ENCODE measurements at places on chromosomes 1 and 21.

DNA sequence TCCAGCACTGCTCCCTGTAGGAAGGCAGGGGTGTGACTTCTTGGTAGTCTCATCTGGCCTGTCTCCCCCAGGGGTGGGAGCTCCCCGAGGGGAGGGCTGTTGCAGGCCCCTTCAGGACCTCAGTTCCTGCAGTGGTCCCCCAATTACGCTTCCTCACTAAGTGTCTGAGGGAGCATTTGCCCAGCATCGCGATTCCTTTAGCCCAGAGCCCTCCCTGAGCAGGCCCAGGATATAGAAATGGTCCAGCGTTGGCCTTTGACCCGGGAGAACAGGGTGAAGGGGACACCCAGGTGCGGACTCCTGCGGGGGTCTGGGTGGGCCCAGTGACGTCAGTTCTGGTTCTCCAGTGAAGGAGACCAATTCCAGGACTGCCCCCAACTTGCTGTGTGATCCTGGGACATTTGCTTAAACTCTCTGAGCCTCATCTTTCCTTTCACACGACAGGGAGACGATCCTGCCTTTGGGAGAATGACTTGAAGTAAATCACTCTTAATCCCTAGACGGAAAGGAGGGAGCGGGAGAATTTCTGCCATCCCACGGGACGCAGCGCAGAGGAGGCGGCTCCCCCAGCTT is 32.6 kb upstream of the BTG2 start:
- DNase-seq = no peak

- DNase-seq = no peak
Measured at GRCh38 chr21:45134279-45135076, 60.1 kb downstream of the ADARB1 start.

DNA sequence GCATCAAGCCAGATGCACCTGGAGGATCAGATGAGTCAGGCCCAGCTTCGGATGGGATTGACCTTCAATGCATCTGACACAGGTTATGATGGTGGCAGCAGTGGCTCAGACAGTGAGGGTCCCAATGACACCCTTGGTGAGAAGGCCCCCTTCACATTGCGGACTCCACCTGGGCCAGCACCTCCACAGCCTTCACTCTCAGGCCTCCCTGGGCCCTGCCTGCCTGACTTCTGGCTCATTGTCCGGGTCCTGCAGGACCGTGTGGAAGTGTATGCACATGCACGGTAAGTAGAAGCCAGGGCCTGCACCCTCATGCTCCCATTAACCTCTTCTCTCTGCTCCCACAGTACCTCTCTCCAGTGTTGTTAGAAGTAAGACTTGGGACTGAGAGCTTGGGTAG is 20.8 kb downstream of the HYI start:
- no peak for DNase-seq

- DNase-seq = no peak
Measured at GRCh38 chr1:41657679-41658295, 173.3 kb upstream of the EDN2 start.

- DNase-seq = no peak
Measured at GRCh38 chr21:39010629-39011404, 172.4 kb downstream of the PSMG1 start.

- no peak for DNase-seq
Measured at GRCh38 chr21:39648879-39649278, 36.1 kb downstream of the B3GALT5 start.

- DNase-seq = no peak
Measured at GRCh38 chr1:236948996-236949395, 55.2 kb downstream of the MT1HL1 start.

DNA sequence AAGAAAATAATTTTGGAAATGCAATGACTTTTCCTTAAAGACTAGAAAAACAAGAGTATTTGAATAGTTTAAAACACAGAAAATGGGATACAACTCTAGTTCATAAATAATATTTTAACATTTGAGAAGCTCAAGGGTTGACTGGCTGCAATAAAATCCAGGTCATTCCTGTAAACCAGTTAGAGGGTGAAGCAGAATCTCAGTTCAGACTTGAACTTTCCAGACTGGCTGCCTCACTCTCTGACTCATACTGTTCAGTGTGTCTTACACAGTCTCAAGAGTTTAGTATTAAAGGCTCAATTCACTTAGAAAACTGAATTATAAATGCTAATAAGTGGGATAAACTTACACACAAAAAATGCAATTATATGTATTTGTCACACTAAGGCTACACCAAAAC is 89.9 kb downstream of the RAVER2 start:
- DNase-seq = no peak

- DNase-seq = no peak
Measured at GRCh38 chr1:212110617-212111016, 75.1 kb downstream of the DTL start.

DNA sequence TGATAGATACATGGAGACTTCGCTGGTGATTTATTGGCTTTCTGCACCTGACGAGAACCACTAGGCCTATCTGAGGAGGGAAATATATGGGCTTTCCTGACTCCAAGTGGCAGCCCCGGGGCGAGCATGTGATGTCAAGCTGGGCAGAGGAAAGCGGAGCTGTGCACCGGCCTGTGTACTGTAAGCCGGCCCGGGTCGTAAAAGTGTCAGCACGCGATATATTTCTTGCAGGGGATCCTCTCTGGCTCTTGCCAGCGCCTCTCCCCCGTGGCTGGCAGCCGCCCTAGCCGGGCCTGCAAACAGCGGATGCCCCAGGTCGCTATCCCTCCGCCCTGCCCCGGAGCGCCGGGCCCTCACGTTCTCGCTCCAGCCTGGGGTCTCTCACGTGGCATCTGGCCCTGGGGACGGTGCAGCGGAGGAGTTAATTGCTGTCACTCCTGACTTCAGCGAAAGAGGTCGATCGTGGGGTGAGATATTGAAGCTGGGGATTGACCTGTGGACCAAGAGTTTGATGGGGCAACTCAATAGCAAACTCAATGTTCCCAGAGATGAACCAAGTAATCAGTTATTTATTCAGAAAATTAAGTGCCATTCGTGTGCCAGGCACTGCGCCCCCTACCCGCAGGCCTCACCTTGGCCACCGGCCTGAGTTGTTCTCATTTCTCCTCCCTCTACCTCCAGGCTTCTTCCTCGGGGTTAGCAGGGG is 41.0 kb upstream of the HAO2 start:
- peak; percentile 9 for DNase-seq

DNA sequence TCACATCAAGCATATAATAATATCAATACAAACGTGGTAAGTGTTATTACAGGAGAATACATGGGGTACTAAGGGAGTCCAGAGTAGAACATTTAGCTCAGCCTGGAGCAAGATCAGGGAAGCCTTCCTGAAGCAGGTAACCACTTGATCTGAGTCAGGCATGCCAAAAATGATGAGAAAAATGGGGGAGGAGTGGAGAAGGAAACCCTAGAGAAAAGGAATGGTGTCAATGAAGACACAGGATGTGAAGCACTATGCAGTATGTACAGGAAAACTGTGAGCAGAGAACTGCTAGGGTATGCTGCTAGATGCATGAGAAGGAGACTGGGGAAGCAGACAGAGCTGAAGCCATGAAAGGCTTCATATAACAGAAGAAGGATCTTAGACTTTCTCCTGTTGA is 84.7 kb downstream of the NOTCH2 start:
- no peak for DNase-seq

GRCh38 chr1:198160222-198160621 is 3.4 kb downstream of the NEK7 start:
- no peak for DNase-seq

DNA sequence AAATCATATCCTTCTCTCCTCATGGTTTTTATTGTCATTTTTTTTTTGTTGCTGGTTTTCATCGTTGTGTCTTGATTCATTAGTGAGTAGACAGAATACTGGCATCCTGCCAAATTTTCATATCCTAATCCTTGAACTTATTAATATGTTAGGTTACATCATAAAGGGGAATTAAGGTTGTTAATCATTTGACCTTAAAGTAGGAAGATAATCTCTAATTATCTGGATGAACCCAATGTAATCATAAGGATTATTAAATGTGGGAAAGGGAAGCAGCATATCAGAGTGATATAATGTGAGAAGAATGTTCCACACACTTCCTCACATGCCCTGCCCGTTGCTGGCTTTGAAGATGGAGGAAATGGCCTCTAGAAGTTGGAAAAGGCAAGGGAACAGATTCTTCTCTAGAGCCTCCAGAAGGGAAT is 299.7 kb downstream of the HMCN1 start:
- DNase-seq = no peak

DNA sequence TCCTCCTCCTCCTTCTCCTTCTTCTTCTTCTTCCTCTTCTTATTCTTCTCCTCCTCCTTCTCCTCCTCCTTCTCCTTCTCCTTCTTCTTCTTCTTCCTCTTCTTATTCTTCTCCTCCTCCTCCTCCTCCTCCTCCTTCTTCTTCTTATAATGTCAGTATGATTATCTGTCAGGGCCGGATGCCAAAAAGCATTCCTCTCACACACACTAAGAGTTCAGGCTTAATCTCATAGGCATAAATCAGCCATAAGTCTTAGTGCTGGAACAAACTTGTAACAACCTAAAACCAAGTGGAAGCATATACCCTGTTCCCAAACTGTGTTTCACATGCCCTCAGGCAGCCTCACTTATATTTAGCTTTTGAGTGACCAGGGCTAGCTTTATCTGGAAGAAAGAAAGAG is 240.3 kb downstream of the LMX1A start:
- DNase-seq = no peak

DNA sequence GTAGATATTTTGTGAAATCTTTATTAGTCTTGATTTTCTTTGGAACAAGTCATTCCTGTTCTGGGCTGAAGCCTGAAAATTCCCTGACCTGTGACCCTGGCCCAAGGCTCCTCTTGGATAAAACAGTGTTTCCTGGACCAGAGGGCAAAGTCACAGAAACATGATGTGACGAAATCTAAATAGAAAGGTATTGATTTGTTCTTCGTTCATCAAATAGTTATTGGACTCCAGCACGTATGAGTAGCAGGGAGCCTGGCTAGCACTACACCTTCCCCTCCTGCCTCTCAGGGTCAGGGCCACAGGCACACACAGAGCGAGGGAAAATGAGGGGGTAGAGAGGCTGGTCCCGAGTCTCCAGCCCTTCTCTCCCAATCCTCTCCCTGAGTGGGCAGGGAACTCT is 1.7 kb upstream of the CLDN14 start:
- DNase-seq = no peak

- no peak for DNase-seq
Measured at GRCh38 chr21:35239811-35240219, 190.7 kb upstream of the RUNX1 start.

DNA sequence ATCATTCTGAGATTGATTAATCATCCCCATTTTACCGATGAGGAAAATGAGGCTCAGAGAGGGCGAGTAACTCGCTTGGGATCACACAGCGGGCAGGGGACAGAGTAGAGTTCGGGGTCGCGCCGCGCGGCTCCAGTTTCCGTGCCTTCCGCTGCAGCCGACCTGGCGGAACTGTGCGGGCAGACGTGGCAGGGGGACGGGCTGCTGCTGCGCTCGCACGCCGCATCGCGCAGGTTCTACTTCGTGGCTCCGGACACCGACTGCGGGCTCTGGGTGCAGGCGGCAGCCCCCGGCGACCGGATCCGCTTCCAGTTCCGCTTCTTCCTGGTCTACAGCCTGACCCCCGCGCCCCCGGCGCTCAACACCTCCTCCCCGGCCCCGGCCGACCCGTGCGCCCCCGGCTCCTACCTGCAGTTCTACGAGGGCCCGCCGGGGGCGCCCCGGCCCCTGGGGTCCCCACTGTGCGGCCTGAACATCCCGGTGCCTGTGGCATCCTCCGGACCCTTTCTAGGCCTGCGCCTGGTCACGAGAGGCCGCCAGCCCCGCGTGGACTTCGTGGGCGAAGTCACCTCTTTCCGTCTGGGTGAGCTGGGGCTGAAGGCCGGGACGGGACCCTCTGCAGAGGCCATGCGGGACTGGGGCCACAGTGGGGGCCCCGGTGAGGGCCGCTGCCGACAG is 2.3 kb downstream of the LDLRAD2 start:
- DNase-seq = peak; percentile 8

DNA sequence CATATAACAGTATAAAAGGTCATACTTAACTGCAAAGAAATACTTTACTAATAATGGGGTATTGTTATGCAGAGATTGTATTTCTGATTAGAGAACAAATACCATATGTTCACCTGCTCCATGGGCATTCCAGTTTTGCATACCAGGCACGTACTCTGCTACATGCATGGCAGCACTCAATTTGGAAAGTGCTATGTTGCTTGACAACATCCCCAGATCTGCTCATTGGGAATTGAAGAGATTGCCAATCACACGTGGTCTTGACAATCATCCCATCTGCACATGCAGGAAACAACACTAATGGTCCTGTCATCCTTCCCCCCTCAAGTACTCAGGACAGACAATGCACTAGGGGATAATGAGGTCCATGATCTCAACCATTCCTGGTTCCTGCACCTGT is 63.4 kb upstream of the PDE4B start:
- no peak for DNase-seq

Measured in activated T-cell treated with anti-CD3 and anti-CD28 coated beads for 1 hour (primary cell).